ENCODE measurements at places on chromosomes 2 and 18.

- DNase-seq: no peak
These were observed 6.1 kb downstream of the SMAD7 start for GRCh38 chr18:48944634-48945033.

GRCh38 chr2:109031476-109032228 is 42.6 kb upstream of the EDAR start:
- peak; percentile 89 for DNase-seq

DNA sequence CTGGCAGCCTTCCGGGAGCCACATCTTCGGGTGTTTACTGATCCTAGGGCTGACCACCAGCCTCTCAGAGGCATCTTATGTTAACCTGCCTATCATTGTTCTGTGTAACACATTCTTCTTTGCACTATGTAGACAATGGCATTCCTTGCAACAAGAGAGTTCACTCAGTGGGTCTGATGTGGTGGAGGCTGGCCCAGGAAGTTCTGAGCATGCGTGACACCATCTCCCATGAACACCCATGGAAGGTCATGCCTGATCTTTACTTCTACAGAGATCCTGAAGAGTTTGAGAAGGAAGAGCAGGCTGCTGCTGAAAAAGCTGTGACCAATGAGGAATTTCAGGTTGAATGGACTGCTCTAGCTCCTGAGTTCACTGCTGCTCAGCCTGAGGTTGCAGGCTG is 15.3 kb upstream of the ALMS1 start:
- no peak for DNase-seq

DNA sequence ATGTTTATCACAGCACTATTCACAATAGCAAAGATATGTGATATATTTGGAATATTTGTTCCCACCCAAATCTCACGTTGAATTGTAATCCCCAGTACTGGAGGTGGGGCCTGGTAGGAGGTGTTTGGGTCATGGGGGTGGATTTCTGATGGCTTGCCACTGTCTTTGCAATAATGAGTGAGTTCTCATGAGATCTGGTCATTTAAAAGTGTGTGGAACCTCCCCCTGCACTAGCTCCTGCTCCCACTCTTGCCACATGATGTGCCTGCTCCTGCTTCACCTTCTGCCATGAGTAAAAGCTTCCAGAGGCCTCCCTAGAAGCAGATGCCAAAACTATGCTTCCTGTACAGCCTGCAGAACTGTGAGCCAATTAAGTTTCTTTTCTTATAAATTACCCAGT is 72.2 kb upstream of the DYNC1I2 start:
- DNase-seq: no peak

- no peak for DNase-seq
These were observed 272.9 kb downstream of the CDH20 start for GRCh38 chr18:61606068-61606660.

DNA sequence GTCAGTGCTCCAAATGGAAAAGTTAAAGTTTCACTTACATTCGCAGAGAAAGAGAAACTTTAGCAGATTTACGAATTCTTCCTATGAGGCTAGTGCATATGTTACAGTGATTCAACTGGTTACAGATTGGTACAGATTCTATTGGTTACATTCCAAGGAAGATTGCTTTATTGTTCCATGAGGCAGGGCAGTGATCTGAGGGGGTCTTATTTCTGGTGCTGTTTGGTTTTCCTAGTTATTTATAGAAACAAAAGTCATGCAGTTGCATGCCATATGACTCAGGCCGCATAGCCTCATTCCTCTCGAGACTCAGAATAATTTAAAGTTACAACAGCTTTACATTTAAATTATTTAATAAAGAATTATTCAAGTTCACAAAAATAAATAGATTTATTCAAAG is 385.4 kb upstream of the SYT4 start:
- no peak for DNase-seq

- peak; percentile 16 for DNase-seq
These were observed 6.0 kb downstream of the ANKRD44 start for GRCh38 chr2:197304556-197305011.

DNA sequence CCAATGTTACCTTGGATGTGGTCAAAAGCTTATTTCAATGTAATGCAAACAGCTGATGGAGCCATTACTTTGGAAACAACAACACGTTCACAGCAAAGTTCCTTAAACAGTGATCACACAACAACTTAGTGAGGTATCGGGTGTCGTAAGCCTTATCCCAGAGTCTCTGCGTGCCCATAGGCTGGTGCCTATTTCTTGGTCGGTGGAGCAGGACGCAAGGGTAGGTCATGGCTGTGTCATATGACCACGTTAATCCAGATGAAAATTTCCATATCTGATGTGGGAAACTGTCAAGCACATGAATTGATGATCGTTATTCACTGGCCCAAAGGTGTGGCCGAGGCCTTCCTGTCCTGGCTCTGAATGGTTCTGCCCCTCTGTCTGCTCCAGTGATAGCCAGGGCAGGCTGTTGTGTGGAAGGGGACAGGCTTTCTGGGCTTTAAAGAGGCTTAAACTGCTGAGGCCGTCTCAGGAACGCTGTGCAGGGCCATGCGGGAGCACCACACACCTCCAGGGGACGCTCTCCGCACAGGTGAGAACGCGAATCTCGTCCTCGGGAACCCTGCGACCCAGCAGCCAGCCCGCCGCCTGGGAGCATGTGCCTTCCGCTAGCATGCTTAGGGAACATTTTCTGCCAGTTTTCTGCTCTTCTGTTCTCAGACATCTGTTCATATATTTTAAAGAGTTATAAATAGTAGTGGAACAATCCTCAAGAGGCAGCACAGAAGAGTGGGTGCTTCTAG is 90.6 kb downstream of the KCTD1 start:
- DNase-seq: no peak

GRCh38 chr2:209696836-209697711 is 74.6 kb upstream of the UNC80 start:
- DNase-seq: no peak

- DNase-seq: no peak
These were observed 615.2 kb downstream of the CNTNAP5 start for GRCh38 chr2:124640221-124640750.

GRCh38 chr2:224147174-224147573 is 108.1 kb upstream of the SERPINE2 start:
- no peak for DNase-seq

GRCh38 chr2:166333801-166334200 is 41.9 kb downstream of the SCN9A start:
- no peak for DNase-seq

DNA sequence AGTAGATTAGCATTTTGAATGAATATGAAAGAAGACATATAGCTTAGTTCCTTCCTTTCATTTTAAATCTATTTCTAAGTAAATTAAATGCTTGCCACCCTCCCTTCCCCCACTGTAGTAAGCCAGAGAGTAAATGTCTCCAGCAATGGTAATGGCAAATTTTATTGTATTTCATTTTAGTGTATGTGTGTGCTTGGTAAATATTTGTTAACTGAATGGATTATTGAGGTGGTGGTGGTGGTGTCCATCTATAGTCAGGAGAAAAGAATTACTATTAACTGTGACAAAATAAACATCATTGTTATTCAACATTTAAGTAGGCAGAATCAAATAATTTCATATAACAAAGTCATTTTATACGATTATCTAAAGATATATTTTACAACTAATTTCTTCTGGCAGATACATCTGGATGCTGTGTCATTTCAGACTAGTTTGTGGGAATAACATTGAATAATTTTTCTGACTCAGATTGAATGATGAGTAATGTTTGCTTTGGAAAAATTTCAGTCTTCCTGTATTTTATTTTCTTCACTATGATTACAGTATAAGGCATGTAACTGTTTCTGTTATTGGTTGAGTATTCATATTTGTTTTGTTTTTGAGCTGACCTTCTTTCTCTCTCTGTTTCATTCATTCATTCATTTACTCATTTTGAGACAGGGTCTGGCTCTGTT is 18.3 kb downstream of the ASXL3 start:
- DNase-seq: no peak

DNA sequence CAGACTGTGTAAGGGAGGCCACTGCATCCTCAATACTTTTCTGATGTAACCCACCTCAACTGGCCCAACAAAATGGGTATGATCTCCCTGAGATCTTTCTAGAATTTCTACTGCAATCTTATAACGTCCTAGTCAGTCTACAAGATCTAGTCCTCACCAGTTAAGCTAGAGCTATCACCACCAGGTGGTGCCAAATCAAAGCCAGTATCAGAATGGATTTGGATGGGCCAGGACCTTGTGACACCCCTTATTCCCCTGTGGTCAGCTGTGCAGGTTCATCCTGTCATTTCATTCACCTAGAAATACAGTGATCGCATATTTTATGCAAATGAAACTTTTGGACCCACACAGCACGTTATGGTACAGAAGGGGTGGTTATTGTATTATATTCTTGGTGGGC is 90.3 kb downstream of the OLA1 start:
- DNase-seq: no peak

GRCh38 chr18:48607056-48607984 is 68.5 kb downstream of the CTIF start:
- no peak for DNase-seq

DNA sequence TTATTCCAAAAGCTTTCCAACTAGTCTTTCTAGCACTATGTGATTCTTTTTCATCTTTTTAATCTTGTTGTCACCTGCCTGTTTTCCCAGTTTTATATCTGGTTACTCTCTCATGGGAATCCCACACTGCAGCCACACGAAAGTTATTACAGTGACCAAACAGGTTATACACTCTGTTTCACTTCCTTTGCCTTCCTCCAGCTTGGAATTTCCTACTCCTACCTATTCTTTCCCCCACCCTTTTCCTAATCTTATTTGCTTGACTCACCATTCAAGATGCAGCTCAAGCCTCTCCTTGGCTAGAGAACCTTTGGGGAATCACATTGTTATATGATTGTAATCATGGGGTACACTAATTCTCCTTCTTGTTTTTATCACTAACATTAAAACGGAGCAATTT is 13.4 kb upstream of the TLK1 start:
- DNase-seq: no peak

DNA sequence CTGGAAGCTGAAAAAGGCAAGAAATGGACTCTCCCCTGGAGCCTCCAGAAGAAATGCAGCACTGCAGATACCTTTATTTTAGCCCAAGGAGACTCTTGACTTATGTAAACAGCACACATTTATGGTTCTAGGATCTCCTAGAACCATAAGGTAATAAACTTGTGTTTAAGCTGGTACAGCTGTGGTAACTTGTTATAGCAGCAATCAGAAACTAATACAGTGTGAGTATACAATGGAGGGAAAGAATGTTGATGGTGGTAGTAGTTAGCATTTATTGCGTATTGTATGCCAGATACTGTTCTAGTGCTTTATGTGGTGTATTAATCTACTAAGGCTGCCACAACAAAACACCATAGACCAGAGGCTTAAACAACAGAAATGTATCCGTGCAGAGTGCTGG is 40.6 kb downstream of the FOSL2 start:
- DNase-seq: no peak

DNA sequence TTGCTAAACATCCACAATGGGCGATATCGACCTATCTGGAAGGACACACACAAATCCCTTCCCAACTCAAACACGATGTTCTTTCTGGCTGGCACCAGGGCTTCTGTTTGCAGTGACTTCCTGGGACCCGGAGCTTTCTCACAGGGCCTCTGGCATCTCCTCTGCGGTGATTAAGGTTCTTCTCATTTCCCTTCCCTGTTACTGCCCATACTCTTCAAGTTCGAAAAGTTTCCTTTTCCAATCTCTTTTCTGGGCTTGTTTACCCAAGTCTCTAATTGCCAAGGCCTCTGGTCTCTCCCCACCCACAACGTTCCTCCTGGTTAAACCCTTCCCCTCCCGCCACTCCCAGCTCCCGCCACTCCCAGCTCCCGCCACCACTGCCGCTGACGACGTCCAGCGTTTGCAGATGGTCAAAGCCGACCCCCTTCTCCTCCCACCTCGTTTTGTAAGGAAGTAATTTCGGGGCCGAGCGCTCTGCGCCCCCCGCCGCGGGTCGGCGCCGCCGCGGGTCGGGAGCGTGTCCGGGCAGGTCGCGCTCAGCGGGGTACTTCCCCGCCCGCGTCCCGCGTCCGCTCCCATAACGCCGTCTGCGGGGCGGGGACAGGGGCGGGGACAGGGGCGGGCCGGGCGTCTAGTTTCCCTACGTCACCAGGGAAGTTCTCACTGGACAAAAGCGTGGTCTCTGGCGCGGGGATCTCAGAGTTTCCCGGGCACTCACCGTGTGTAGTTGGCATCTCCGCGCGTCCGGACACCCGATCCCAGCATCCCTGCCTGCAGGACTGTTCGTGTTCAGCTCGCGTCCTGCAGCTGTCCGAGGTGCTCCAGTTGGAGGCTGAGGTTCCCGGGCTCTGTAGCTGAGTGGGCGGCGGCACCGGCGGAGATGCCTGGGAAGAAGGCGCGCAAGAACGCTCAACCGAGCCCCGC is at the start of gene PMAIP1:
Gene PMAIP1 (plus strand): TSS at position 699 of the 924 bp plus-strand sequence. CDS start 182 bp downstream, at position 881.
- peak; percentile 79 for DNase-seq

DNA sequence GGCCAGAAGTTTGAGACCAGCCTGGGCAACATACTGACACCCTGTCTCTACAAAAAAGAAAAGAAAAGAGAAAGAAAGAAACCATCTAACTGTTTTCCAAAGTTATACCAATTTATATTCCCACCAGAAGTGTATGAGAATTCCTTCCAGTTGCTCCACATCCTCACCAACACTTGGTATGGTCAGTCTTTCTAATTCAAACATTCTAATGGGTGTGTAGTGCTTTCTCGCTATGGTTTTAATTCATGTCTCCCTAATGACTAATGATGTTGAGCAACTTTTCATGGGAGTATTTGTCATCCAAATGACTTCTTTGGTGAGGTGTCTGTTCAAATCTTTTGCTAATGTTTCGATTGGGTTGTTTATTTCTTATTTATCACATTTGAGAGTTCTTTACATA is 10.5 kb upstream of the B3GNT7 start:
- DNase-seq: no peak

DNA sequence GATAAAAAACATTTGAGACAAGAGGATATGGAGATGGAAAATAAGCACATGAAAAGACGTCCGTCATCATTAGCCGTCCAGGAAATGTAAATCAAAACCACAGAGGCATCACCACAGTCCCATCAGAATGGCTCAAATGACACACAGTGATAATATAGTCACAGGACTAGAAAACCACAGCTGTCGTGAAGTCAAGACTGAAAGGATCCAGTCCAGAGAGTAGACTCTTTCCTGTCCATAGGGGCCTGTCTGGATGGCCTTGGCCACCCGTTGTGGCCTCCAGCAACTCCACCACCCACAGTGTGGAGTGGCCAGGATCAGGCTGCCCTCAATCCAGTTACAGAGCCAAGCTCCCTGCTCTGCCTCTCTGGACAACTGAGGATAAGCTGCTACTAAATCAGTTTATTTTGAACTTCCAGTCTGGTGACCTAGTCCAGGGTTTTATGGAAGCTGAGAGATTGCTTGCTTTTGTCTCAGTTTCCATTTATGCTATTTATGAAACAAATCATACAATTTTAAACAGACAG is 60.4 kb downstream of the RHOB start:
- DNase-seq: no peak

DNA sequence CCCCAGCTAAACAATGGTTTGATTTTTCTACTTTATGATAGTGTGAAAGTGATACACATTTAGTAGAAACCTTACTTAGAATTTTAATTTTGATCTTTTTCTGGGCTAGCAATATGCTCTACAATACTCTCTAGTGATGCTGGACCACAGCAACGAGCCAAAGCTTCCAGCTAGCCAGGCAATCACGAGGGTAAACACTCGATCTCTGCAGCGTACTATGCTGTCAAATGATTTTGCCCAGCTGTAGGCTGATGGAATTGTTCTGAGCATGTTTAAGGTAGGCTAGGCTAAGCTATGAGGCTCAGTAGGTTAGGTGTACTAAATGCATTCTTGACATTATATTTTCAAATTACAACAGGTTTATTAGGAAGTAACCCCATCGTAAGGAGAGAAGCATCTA is 207.5 kb downstream of the LRRTM4 start:
- DNase-seq: no peak

Data from central memory CD4-positive, alpha-beta T cell (primary cell).